ENCODE measurements at places on chromosomes 4 and X.

DNA sequence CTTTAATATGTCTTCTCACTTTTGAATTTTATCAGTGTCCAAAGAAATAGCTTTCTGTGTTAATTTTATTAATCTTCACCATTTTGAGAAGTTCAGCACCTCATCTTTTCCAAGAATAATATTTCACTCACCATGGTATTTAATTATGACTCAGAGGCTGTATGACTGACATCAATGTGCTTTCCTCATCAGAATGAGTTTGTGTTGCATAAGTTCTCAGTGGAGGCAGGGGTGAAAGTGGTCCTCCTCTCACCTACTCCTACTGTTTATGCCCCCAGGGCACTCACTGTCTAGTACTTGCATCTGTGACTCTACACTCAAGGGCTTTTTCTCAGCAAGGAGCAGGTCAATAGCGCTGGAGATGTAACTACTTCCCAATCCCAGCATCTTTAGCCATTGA is 905.3 kb upstream of the INTU start:
- no peak for DNase-seq

DNA sequence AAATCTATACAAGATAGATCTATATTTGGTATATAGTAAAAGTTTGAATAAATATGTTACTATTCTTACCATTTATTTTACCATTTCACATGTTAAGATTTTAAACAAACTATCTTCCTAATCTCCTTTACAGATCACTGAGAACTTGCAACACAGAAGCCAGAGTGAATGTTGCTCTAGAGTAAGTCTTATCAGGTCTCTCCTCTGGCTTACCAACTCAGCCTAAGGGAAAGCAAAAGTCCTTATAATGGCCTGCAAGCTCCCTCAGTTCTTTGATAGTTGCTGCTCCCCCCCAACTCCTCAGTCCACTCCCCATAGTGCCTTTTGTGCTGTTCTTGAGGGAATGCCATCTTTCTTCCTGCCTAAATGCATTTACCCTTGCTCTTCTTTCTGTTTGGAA is 25.7 kb upstream of the SLC7A11 start:
- DNase-seq: no peak

DNA sequence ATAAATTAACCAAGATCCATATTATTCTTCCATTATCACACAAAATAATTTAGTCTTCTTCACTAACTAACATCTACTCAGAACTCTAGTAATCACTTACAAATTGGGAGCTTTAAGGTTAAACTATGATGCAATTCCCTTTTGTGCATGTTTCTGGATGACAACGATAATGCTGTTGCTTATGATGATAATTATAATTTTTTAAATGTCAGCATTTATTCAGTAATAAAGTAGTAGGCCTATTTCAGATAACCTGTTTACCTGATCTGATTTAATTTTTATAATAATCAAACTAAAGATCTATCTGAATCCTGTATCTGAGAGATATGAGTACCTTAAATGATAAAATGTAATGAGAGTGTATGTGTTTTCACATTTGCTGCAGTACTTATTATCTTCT is 507.8 kb upstream of the GRID2 start:
- no peak for DNase-seq

DNA sequence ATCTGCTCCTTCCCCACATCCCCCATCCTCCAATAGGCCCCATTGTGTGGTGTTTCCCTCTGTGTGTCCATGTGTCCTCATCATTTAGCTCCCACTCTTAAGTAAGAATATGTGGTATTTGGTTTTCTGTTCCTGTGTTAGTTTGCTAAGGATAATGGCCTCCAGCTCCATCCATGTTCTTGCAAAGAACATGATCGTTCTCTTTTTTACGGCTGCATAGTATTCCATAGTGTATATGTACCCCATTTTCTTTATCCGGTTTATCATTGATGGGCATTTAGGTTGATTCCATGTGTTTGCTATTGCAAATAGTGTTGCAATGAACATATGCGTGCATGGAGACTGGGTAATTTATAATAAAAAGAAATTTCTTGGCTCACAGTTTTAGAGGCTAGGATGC is 31.5 kb downstream of the GRK4 start:
- no peak for DNase-seq

- no peak for DNase-seq
Measured at GRCh38 chr4:71944956-71945355, 86.8 kb upstream of the NPFFR2 start.

DNA sequence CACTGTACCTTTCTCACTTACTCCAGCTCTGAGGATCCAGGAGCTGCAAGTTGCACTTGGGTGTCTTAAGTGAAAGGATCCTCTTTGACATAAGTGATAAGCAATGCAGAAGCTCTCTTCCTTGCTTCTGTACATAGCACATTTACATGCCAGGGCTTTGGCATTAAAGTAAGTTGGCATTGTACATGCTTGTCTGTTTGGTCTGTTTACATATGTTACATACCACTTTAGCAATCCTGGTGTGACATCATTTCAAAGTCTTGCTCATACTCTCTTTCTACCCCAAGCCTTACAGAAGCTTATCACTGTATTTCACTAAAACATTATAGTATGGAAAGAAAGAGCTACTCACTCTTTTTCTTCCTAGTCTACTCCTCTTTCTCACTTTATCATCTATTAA is 2548.3 kb downstream of the ARAP2 start:
- no peak for DNase-seq

DNA sequence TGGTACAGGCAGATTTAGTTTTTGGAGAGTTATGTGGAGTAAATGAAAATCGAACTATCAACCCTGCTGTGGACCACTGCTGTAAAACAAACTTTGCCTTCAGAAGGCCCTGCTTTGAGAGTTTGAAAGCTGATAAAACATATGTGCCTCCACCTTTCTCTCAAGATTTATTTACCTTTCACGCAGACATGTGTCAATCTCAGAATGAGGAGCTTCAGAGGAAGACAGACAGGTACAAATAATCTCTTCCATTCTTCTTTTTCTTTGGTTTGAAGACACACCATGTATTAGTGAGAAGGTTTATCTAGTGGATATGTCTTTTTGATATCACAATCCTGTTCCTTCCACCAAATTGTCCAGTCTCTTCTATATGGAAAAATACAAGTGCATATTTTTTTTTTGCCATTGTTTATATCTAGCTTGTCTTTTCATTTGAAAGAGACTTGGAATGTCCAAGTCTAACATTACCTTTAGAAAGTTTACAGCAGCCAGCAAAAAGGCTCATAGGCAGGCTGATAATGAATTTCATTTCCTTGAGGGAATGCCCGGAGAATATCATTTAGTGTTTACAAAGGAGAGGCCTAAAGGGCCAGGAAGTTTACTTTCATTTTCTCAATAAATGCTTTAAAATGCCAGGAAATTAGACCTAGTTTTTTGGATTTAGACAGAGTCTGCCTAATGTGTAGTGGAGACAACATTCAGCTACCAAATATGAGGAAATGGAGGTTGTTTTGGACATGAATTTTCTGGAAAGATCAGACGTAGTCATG is 18.6 kb downstream of the AFM start:
- DNase-seq: no peak

- no peak for DNase-seq
Measured at GRCh38 chr4:104677116-104677515, 182.4 kb upstream of the CXXC4 start.

DNA sequence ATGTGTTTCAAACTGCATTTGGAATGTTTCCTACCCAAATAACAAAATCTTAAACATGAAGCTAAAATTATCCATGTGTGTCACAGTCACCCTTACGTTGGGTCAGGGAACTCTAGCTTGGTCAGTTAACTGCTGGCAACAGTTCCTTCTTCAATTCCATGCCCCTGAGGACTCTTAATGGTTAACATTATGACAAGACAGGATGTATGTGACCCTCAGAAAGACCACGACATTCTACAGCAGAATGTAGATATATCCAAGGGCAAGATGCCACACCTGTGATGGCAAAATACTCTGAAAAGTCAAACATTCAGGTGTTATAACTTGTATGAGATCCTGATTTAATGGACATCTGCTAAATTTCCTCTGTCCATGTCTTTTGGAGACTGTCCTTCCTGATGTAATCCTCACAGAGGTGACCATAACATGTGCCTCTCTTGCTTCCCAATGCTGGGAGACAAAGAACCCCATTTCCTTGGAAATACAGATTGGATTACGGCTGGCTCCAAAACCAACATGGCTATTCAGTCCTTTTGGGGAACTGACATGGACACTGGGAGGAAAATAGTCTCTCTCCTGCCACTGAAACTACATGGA is 39.1 kb downstream of the YTHDC1 start:
- DNase-seq: no peak

DNA sequence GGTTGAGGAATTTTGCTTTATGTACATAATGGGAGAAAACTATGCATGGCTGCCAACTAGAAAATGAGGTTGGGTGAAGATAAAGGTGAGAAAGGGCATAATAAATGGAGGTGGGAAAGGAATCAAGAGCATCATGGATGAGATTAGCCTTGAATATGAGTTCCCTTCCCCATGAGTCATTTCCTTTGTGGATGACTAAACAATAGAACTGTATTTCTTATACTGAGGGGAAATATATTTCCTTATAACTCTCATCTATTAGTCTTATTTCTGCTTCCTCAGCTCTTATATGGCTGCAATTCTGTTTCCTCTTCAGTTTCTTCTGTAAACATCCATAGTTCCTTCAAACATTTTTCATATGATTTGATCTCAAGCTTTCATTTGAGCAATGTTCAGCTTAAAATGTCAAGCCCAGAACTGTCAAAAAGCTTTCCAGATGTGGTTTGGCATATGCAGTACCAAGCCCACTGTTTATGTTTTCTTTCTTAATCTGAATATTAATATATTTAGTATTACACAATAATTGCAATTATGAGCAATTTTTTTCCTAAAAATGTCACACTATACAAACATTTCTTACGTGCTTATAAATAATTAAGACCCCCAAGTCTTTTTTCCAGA is 100.7 kb upstream of the GRPR start:
- DNase-seq: no peak

All from activated CD8-positive, alpha-beta memory T cell treated with anti-CD3 and anti-CD28 coated beads for 1 hour (primary cell).